Left hindlimb (tissue), 1 donor: ENCODE measurements at places on chromosomes 12 and 14.

DNA sequence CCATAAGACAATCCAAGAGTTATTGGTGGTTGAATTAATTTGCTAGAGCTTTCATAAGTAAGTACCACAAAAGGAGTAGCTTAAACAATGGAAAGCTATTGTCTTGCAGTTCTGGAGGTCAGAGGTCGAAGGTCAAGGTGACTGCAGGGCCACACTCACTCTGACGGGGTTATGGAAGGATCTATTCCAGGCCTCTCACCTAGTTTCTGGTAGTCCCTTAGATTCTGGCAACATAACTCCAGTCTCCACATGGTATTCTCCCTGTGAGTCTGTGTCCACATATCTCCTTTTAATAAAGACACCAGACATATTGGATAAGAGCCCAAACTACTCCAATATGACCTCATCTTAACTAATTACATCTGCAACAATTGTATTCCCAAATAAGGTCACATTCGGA is 273.4 kb downstream of the FOXN3 start:
- DNase-seq, result no peak

GRCh38 chr14:50047274-50047676 is 69.1 kb downstream of the VCPKMT start:
- no peak for DNase-seq

- DNase-seq, result no peak
Observed at GRCh38 chr12:96075560-96075959, 40.2 kb upstream of the LTA4H start.

DNA sequence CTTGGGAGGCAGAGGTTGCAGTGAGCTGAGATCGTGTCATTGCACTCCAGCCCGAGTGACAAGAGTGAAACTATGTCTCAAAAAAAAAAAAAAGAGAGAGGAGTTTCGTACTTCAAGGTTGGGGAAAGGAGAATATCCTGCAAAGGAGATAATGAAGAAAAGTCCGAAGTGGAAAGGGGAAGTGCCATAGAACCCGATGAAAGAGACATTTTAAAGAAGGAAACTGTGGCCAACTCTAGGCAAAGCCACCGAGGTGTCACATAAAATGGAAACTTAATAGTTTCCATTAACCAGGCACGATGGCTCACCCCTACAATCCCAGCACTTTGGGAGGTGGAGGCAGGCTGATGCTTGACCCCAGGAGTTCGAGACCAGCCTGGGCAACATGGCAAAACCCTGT is 15.0 kb upstream of the LTBP2 start:
- no peak for DNase-seq
